Activated T-cell treated with anti-CD3 and anti-CD28 coated beads for 1 hour (primary cell): ENCODE measurements at places on chromosomes 5 and 9.

DNA sequence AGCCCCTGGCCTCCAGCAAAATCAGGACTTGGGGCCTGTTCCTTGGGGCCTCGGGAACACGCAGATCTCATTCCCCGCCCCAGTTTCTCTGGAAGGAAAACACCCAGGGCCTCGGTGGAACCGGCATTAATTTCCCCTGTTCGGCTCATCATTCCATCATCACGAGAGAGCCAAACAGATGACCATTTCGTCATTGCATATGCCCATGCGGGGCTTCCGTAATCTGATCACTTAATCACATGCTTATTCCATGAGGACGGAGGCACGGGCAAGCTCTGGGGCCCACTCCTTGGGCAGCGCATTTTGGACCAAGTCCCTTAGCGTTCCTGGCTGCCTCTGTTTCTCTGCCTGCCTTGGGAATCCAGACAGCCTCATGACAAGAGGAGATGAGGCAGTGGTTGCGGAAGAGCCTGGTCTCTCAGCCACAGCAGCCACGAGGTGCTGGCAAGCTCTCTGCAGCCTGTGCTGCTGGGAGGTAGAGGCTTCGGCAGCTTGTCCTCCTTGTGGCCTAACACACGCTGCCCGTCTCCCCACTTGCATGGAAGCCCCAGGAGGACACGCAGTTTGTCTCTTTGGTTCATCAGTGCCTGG is 65.0 kb upstream of the IER5L start:
- DNase-seq, result no peak

- no peak for DNase-seq
Observed at GRCh38 chr5:66949066-66949465, 247.5 kb downstream of the CD180 start.

- no peak for DNase-seq
Observed at GRCh38 chr9:124721109-124721906, 49.8 kb downstream of the NR6A1 start.

GRCh38 chr9:135328485-135329417 is 150.8 kb upstream of the PPP1R26 start:
- no peak for DNase-seq

GRCh38 chr5:143554918-143555477 is 151.5 kb upstream of the NR3C1 start:
- DNase-seq, result no peak

DNA sequence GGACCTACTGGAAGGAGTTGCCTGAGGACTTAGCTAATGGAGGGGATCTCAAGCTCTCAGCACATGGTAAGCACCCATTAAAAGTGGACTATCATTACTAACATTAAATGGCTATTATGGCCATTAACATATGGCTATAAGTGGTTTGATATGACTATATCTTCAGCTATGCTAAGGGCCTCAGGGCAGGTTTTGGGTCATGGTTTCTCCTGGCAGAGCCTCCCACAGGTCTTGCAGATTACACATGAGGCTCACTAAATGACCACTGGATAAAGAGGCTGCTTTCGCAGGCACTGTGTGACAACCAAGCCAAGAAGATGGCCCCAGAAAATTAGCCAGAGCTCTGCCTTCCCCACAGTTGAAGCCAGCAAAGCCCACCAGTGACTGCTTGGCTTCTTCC is 15.4 kb downstream of the CCNJL start:
- no peak for DNase-seq

GRCh38 chr5:862367-863243 is 11.8 kb upstream of the ZDHHC11 start:
- no peak for DNase-seq

DNA sequence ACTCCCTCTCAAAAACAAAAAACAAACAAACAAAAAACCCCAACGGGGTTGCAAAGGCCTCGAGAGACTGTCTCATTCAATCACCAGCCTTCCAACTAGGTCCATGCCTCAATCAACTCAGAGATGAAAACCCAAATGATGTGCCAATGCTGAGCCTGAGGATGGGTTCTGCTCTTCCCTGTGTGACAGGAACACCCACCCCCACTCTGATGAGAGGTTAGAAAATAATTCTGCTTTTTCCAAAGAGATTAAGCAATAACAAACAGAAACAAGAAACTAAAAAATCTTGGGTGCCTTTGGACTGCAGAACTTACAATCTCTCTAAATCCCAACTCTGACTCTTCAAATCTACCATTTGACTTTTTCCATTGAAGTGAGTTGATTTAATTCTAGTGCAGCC is 25.5 kb upstream of the FBP1 start:
- no peak for DNase-seq

GRCh38 chr5:104385906-104386305 is 823.3 kb upstream of the NUDT12 start:
- no peak for DNase-seq

DNA sequence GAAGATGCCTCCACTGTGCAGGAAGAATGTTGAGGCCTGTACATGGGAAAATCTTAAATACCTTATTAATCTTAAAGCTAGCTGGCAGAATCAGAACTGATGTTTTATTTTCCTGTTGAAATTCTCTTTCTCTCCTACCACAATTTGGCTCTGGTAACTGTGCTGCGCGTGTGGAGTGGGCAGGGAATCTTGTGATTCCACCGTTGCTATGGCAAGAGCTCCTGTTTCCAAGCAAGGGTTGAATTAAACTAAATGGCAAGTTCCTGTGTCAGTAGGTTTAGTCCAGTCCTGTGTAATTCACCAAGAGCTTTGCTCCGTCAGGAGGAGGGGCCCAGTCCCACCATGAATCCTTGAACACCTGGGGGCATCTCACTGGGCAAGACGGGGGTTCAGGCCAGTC is 36.4 kb downstream of the NXNL2 start:
- no peak for DNase-seq

GRCh38 chr5:452978-453710 is 10.2 kb downstream of the EXOC3 start:
- no peak for DNase-seq

DNA sequence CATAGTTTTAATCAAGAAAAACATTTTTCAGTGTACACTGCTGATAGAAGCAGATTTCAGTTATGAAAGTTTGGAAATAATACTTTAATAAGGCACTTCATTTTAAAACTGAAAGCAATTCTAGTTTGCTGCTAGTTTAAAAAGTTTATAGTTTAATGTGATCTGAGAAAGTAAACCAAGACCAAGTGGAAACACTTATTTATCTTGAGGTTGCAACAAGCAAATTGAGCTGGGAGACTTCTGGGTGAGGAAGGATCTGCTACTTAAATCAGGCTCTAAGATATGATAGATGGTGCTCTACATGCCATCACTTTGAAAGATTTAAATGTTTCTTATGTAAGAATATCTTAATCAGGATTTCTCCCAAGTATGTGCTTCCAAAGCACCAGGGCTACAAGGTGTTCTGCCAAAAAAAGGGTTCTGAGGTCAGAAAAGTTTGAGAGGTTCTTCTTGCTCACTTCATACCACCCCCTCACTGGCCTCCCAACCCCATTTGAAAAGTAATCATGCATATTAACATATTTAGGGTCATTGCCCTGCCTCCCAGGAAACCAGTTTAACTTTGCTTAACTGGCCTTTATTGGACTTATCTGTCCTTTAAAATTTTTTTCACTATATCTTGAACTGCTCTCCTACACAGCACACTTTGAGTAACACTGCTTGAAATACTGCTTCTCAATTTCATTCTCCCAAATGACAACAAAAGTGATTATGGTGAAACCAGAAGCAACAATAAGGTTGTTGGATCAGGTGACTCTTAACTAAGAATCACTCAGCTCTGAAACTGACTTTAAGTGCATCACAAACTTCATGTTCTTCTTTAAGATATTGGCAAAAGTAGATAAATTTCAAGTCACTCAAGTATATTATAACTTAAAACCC is 15.5 kb downstream of the SLC44A1 start:
- no peak for DNase-seq

DNA sequence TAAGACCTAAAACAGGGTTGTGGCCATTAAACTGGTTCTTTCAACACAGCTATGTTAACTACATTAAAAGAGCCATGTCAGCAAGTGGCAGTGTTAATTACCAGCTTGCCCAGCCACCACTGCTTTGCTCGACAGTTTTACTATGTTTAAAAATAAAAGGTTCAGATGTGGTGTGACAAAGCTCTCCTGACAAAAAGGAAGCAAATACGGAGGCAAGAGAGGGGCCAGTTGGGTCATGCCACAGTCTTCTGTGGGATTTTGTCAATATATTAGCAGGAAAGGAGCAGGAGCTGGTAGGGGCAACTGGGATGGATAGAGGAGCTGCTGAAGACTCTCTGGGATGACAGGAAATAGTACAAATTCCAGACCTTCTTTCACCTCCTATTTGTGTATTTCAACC is 113.5 kb upstream of the PCA3 start:
- DNase-seq, result no peak

DNA sequence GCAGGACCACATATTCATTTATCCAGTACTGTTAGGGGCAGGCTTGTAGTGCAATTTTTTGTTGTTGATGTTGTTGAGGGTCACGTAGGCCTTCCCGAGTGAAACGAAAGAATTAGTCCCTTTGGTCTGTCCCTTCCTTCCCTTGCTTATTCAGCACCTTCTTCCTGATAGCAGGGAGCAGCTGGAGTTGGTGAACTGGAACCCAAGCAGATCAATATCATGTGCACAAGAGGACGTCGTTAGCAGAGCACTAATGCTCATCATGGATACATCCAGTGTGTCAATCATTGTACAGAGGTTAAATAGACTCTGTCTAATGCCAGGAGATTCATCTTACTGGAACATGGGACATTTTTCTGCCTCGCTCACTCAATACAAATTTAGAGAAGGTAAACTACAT is 33.0 kb upstream of the MAP1B start:
- DNase-seq, result no peak

- no peak for DNase-seq
Observed at GRCh38 chr9:128216781-128217553, 13.8 kb downstream of the DNM1 start.

DNA sequence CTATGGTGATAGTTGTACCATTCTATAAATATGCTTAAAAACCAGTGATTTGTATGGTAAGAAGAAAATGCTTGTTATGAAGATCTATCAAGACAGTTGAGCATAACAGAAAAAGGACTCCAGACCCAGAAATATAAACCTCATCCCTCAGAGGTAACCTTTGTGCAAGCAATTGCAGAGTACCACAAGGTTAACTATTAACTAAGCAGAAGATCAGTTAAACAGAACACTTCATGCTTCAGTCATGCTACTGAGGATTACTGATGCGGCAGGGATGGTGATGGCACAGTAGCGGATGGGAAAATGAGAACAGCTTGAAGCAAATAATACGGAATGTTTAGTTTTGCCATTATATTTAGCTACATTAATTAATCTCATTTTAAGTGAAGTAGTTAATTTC is 45.5 kb downstream of the IARS1 start:
- no peak for DNase-seq

- no peak for DNase-seq
Observed at GRCh38 chr5:135057233-135057632, 23.2 kb upstream of the PITX1 start.

GRCh38 chr5:162372256-162372655 is 304.7 kb downstream of the GABRG2 start:
- no peak for DNase-seq

- DNase-seq, result no peak
Observed at GRCh38 chr5:64814073-64814472, 45.3 kb downstream of the CWC27 start.

- no peak for DNase-seq
Observed at GRCh38 chr5:111635916-111636570, 121.0 kb downstream of the NREP start.

GRCh38 chr9:4904322-4905134 is 80.5 kb upstream of the JAK2 start:
- no peak for DNase-seq

GRCh38 chr5:57932761-57933160 is 450.1 kb upstream of the ACTBL2 start:
- DNase-seq, result no peak

- no peak for DNase-seq
Observed at GRCh38 chr9:123832858-123833650, 96.9 kb downstream of the DENND1A start.

DNA sequence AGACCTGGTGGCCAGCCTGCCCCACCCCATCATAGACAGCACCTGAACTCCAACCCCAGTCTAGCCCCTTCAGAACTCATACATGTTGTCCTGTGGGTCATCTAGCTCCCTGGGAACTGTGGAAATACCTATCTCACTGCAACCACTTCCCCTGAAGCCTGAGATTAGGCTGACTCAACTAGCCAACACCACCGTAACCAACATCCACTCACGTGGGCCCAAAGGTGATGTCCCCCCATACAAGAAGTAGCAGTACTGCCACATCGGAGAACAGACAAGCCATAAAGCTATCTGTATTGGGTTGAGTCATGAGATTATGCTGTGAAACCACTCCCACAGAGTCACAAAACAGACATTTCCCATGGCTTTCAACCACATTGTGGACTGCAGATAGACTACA is 46.6 kb downstream of the OSMR start:
- no peak for DNase-seq

DNA sequence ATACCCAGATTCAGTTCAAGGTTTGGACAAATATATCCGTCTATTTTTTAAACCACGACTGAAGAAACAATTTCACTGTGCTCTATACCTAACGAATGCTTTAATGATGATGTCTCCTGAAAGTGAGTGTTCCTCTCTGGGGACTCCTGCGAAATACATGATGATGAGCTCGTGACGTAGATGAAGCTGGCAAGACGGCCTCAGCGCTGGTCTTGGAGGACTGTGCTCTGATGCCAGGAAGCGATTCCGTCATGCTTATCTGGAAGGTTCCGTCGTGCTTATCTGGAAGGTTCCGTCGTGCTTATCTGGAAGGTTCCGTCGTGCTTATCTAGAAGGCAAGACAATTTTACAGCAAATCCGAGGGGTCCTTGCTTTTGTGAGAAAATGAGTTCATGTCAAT is 250.8 kb upstream of the IRX2 start:
- no peak for DNase-seq

GRCh38 chr5:140319833-140320232 is 16.9 kb upstream of the PFDN1 start:
- DNase-seq, result no peak

GRCh38 chr9:134820901-134821300 is 59.7 kb upstream of the FCN2 start:
- no peak for DNase-seq

DNA sequence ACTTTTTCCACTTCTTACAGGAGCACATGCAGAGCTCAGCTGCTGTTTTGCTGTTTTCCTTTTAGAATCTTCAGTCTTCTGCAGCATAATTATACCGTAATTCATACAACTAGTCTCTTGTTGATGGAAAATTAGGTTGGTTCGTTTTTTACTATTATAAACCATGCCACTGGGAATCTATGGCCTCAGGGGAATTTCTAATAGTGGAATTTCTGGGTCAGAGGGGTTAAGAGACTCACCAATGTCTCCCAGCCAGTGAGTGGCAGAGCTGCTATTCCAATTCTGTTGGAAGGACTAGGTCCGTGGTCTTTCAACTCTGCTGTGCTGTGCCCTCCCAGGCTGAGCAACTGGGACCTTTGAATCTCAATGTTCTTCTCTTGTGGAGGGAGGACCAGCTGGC is 282.5 kb downstream of the ZSWIM6 start:
- DNase-seq, result no peak
